ENCODE measurements at places on chromosomes 1 and 21. TPM values are rescaled to one million over a fixed set of nuclear protein-coding genes. Genes with fewer than 3 reads are reported as not detected.

The LCA5L gene
- 0.28 TPM for total RNA-seq

The FAM177B gene
- total RNA-seq: not detected

The KRTAP19-2 gene
- not detected for total RNA-seq

The FAM72A gene
- total RNA-seq: 2.2 TPM

The LIN28A gene
- not detected for total RNA-seq

The RORC gene
- total RNA-seq: not detected

The CBR3 gene
- total RNA-seq: 12.8 TPM

The FALEC gene
- total RNA-seq: not detected

The DPT gene
- not detected for total RNA-seq
